ENCODE measurements at places on chromosomes 1 and 21.

GRCh38 chr1:28882009-28882628 is 32.2 kb upstream of the EPB41 start:
- DNase-seq, result no peak

DNA sequence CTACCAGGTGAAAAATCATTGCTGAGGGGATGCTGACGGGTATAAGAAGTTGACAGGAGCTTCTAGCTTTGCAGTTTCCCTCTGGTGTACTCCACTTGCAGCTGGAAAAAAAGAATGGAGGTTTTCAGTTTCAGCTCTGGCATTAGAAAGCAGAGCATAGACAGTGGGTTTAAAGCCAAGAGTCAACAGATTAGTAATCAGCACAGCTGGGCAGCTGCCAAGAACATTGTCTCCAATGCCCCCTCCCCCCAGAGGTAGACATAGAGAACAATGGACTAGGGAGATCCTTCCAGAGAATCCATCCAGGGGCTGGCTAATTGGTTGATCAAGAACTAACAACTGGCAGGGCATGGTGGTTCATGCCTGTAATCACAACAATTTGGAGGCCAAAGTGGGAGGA is 10.1 kb upstream of the ZBTB8B start:
- DNase-seq, result no peak

- no peak for DNase-seq
Observed at GRCh38 chr1:96016219-96016618, 705.4 kb upstream of the PTBP2 start.

- DNase-seq, result no peak
Observed at GRCh38 chr1:20507248-20507563, 745 bp downstream of the MUL1 start.

- no peak for DNase-seq
Observed at GRCh38 chr1:224377676-224378006, 21.0 kb downstream of the CNIH4 start.

GRCh38 chr1:208162903-208163302 is 81.3 kb downstream of the PLXNA2 start:
- no peak for DNase-seq

Measured in cortex of kidney (tissue), 1 donor.